ENCODE measurements at places on chromosomes 4 and X.

GRCh38 chrX:23953908-23954269 is 46.1 kb downstream of the CXorf58 start:
- no peak for DNase-seq

DNA sequence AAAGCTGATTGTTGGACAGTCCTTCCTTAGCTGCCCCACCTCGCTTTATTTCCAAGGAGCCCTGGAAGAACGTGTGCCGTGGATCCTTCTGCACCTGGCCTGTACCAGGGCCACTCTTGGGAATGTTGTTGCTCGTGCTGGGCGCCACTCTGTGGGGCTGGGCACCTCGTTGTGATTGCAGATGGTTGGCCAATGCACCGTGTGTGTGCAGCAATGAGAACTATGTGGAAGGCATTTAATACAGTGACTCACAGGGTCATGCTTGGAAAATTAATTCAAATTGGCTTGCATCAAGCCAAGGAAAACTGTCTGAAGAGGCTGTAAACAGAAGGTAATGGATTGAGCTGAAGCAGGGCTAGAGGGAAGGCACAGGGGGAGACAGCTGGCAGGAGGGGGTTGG is 37.0 kb upstream of the CD99L2 start:
- DNase-seq = no peak

GRCh38 chr4:99126376-99126775 is 17.7 kb downstream of the ADH4 start:
- no peak for DNase-seq

- no peak for DNase-seq
Observed at GRCh38 chr4:176545872-176546271, 226.1 kb downstream of the SPCS3 start.

DNA sequence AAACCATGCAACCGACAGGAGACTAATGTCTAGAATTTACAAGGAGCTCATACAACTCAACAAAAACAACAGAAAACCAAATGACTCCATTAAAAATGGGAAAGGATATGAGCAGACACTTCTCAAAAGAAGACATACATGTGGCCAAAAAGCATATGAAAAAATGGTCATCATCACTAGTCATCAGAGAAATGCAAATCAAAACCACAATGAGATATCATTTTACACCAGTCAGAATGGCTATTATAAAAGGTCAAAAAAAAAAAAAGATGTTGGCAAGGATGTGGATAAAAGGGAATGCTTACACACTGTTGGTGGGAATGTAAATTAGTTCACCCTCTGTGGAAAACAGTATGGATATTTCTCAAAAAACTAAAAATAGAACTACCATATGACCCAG is 50.5 kb upstream of the CHRDL1 start:
- no peak for DNase-seq

DNA sequence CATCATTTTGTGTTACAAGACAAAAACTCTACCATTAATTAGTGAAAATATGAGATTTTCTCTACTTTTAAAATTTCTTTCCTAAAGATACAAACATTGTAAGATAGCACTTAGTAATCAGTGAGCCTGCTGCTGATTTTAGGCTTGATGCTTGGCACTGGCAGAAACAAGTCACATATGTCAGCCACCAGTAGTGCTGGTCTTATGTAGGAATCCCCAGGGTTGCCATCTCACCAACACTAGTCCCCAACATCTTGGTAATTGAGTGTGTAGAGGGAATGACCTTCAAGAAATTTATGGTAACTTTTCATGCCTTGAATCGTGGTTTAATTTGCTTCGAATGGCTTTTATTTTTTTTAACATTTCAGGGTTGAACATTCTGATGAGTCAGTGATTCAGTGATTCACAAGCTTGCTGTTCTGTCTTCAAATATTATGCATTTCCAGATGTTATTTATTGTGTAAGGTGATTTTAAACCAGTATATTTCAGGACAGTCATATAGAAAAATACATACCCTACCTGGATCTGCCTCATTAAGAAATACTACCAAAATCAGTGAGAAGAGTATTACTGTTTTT is 11.9 kb downstream of the EXOC1 start:
- no peak for DNase-seq

DNA sequence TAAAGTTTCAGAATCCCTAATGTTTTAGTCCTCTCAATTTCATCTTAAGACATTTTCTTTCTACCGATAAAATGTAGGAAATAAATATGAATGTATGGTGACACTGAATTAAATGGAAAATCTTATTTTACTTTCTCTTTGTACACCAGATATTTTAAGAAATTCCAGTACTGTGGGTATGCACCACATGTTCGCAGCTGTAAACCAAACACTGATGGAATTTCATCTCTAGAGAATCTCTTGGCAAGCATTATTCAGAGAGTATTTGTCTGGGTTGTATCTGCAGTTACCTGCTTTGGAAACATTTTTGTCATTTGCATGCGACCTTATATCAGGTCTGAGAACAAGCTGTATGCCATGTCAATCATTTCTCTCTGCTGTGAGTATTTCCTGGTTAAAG is 26.9 kb downstream of the C4orf46 start:
- no peak for DNase-seq

DNA sequence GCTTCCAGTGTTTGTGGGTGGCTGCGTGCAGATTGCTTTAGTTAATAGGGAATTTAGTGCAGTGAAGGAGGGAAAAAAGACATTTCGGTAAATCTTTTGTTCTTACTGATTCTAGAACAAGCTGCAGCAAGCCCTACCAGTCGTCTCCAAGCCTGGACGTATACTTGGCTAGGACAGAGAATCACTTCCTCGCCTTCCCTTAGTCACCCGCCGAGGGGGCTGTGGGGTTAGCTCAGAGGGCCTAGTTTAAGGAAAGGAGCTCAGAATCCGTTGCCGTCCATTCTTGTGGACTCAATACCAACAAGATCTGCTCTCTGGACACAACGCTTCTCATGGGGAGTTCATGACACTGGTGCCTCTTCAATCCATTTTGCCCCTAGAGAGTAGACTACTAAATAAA is 36.3 kb upstream of the FAT1 start:
- DNase-seq = no peak

GRCh38 chrX:41317477-41318208 is 16.3 kb upstream of the DDX3X start:
- DNase-seq = no peak

DNA sequence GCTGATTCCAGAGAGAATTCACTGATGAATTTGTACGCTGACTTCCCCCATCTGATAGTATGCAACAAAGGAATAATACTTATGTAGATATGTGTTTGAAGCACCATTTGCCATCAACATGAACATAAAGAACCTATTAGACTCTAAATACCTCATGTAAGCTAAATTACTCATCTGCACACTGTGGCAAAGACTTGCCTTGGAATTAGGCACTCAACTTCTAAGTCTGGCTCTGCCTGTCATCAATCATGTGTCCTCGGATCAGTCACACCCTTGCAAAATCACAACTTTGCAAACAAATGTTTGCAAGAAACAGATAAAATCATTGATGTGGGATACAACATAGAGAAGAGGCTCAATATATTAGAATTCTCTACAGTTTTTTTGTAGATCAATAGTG is 169.9 kb upstream of the LDB2 start:
- DNase-seq = no peak

- DNase-seq = no peak
Observed at GRCh38 chr4:152352215-152352614, 183.7 kb downstream of the FBXW7 start.

DNA sequence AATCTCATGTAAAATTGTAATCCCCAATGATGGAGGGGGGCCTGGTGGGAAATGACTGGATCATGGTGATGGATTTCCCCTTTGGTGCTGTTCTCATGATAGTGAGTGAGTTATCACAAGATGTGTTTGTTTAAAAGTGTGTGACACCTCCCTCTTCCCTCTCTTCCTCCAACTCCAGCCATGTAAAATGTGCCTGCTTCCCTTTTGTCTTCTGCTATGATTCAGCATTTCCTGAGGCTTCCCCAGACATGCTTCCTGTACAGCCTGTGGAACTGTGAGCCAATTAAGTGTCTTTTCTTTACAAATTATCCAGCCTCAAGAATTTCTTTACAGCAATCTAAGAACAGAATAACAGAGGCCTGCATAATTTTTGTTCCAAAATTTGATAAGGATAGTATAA is 85.2 kb downstream of the ANAPC10 start:
- no peak for DNase-seq

GRCh38 chr4:54614149-54614548 is 43.6 kb upstream of the KIT start:
- DNase-seq = no peak

DNA sequence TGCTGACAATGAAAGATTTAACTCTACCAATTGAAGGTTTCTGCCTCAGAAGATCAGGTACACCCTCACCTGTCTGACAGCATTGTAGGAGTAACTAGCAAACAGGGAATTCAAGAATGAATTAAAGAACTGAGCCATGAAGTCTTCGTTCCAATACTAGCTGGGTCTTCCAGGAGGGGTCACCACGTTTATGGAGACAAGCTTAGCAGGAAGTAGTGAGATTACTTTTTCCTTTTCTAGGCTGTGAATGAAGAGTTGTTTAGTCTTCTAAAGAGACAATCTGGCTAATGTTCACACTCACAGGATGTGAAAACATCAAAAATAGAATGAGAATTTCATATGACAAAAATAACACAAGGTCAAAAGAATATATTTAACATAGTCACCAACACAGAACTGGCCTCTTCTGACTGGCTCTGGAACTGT is 54.9 kb downstream of the REELD1 start:
- DNase-seq = no peak

DNA sequence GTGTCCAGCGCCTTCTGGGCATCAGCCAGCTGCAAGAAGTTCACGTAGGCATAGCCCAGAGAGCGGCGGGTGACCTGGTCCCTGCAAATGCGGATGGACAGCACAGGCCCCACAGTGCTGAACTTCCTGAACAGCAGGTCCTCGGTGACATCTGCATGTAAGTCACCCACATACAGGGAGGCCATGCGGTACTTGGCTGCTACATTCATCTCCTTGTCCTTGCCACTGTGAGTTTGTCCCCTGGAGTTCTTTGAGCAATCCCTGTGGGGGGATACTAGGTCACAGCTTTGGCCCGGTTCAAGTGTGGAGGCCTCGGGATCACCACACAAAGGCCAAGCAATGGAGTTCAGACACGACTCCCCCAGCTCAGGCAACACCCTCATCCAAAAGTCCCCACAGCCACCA is 776 bp downstream of the PABPC4L start:
- DNase-seq = peak; percentile 8

GRCh38 chr4:32607978-32608377 is 1887.8 kb downstream of the PCDH7 start:
- DNase-seq = no peak

GRCh38 chr4:61541459-61541858 is 341.3 kb downstream of the ADGRL3 start:
- DNase-seq = no peak

All from urothelium cell line (cell line).